ENCODE measurements at places on chromosomes 13 and 19.

GRCh38 chr19:34244611-34245299, 9.6 kb upstream of the GARRE1 start:
- DNase-seq, result no peak

DNA sequence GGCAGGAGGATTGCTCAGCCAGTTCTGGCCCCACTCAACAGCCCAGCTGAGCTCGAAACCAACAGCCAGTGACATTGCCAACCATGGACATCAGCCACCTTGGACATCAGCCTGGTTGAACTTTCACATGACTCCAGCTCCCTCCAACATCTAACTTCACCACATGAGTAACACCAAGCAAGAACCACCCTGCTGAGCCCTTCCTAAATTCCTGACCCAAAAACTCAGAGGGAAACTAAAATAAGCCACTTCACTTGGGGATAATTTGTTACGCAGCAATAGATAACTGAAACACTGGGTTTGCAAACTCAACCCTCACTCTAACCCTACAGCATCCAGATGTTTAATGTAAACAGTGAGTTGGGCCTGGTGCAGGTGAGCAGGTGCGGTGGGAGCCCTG, 10.7 kb upstream of the LRFN3 start:
- no peak for DNase-seq

DNA sequence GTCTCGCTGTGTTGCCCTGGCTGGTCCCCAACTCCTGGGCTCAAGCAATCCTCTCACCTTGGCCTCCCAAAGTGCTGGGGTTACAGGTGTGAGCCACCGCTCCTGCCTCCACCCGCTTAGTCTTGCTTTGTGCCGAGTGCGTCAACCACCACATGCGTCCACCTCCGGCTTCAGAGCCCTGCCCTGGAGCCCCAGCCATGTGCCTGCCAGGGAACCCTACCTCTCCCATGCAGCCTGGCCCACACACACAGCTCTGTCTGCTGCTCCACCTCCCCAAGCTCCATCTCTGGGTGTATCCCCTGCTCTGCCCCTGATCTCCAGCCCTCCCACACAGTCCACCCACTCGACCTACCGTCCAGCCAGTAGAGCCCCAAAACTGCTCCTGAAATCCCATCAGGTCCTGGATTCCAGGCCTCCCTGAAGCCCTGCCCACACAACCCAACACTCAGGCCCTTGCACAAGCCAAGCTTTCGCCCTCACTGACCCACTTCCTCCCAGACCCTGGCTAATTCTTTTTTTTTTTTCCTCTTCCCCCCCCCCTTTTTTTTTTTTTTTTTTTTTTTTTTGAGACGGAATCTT, 9.6 kb downstream of the CYP2F1 start:
- no peak for DNase-seq

- DNase-seq, result no peak
These were observed 6.3 kb downstream of the SYDE1 start for GRCh38 chr19:15113245-15114152.

DNA sequence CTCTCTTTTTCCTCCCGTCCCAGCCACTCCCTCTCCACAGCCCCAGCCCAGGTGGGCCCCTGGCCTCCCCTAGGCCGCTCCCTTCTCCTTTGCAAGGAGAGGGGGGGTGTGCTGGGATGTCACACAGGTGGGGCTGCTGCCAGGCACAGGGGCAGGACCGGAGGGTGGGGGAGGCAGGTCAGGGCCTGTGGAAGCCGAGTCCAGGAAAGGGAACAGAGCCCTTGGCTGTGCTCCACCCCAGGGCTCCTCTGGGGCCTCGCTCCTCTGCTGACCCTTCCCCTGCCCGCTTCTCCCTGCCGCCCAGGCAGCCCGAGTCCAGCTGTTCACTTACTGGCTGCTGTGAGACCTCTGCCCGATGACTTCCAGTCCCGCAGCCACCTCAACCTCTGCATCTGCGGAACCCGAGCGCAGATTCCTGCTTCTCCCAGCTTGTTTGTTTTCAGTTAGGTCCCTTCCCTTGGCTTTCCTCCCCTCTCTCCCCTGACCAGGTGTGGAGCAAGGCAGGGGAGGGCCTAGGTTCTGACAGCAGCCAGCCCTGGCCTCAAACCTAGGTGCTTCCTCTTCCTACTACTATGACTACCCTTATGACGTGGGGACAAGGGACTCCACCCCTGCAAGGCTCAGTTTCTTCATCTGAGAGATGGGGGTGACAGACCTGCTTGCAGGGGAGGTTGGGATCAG, 850 bp upstream of the KLK11 start:
- DNase-seq, result no peak

DNA sequence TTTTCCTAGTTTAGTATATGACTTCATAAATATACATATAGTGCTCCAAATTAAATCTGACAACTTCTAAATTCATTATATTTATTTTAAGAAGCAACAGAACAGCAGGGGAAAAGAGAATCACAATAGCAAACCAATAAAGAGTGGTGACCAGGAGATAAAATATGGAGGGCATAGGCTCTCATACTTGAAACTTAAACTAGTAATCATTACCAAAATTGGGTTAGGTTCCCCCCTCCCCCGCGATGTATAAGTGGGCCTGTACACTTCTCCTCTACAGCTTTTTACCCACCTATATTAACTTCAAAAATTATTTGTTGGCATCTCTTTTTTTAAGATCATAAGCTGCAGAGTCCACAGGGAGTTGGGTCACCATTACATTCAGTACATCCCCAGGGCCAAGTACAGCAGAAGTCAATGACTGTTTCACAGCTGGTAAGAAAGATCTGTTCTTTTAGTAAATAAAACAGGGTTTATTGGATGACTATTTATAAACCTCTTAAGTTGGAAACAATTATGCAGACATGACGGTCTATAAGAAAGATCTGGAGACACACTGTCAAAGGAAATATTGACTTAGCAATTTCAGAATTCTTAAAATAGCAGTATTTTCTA, 29.4 kb downstream of the KLF12 start:
- no peak for DNase-seq

DNA sequence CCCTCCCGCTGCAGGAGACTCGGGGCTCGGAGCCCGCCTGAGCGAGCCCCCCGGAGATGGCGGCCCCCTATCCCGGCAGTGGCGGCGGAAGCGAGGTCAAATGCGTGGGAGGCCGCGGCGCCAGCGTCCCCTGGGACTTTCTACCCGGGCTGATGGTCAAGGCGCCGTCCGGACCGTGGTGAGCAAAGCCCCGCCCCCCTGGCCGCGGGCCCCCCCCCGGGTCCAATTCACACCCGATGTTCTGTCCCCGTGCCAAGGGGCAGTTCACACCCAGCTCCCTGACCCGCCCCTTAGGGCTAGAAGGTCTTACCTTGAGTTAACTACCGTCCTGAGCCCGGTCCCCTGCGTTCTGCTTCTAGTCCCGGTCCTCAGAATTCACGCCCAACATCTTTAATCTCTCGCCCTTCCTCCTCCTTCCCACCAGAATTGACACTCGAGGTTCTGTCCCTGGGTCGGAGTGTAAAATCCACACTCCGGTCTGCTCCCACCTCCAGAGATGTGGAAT, 1.4 kb downstream of the NPAS1 start:
- DNase-seq, result no peak

DNA sequence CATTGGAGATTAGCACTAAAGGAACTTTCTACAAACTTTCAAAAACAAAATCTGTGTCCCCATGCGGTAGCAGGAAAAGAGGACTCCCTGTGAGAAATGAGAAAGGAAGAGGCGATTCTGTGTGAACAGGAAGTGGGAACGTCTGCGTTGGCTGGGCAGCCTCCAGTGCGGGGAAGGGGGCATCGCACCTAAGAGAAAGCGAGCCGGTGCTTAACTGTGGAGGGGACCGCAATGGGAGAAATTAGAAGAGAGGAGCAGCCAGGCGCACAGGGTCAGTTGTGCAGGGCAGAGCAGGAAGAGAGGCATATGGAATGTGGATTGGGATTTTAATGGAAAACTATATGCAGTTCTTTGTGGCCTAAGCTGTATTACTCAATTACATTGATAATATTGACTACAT, 77.4 kb upstream of the DOCK9 start:
- DNase-seq, result peak; percentile 17

- DNase-seq, result peak; percentile 18
These were observed 3.1 kb downstream of the NCAN start for GRCh38 chr19:19214892-19215291.

GRCh38 chr19:35316560-35316959, 12.4 kb upstream of the CD22 start:
- DNase-seq, result no peak

- DNase-seq, result peak; percentile 7
These were observed at the start of gene DACH1 for GRCh38 chr13:71867131-71867814. TSS of gene DACH1 (minus strand) at chr13:71867204.

DNA sequence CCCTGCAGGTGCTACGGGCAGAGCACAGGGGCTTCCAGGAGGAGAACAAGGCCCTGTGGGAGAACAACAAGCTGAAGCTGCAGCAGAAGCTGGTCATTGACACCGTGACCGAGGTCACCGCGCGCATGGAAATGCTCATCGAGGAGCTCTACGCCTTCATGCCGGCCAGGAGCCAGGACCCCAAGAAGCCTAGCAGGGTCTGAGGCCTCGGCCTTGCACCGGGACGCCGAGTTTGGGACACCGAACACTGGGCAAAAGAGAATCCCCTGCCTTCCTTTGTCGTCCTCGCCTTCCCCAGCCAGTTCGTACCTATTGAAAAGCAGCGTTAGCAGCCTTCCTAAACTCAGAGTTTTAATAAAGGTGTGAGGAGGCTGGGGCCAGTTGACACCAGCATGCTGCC, 12.1 kb downstream of the CBY2 start:
- no peak for DNase-seq

- DNase-seq, result peak; percentile 78
These were observed 62.1 kb downstream of the KLF2 start for GRCh38 chr19:16386619-16387240.

DNA sequence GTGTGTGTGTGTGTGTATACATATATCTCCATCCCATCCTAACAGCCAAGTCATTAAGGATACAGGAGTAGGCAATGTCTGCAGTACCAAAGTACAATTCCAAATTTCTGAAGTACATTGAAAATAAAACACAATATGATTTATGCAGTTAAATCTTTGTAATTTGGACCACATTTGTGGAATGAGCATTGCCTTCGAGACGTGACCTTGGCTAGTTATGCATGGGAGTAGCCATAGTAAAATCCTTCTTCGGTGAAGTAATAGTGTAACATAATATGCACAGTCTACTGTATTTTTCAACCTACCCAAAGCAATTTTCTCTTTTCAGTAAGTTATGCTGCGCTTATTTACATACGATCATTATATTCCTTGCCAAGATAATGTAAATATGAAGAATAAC, 665.7 kb upstream of the GPC6 start:
- DNase-seq, result no peak

- DNase-seq, result no peak
These were observed 4.1 kb downstream of the MICOS13 start for GRCh38 chr19:5676105-5676771.

- DNase-seq, result no peak
These were observed 4.9 kb upstream of the ACP4 start for GRCh38 chr19:50785329-50785728.

DNA sequence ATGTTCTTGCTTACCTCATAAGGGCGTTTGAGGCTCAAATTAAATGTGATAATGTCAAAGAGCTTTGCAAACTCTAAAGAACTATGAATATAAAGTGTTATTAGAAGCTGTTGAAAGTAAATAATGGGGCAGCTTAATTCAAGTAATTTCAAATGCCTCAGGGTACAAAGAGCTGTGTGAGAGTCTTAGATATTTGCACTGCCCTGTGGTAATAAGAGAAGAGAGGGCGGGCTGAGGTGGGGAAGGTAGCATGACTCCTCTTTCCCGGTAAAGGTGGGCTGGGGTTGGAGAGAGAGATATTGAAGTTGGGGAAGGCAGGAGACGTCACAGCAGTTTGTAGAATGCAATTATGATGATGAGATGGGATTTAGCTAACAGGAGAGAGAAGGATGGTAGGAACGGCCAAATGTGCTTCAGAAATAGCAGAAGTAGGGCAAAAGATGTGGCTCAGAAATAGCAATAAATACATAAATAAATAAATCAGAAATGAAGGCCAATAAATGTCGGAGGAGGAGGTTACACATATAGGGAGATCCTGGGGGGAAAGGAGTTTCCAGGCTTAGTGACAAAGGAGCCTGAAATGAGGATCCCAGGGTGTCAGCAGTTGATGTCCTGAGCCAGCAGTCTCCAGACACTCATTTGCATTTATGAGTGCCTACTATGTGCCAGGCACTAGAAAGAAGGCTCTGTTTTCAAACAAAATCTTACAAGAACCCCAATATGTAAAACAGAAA, 35.7 kb upstream of the RCBTB2 start:
- DNase-seq, result no peak

DNA sequence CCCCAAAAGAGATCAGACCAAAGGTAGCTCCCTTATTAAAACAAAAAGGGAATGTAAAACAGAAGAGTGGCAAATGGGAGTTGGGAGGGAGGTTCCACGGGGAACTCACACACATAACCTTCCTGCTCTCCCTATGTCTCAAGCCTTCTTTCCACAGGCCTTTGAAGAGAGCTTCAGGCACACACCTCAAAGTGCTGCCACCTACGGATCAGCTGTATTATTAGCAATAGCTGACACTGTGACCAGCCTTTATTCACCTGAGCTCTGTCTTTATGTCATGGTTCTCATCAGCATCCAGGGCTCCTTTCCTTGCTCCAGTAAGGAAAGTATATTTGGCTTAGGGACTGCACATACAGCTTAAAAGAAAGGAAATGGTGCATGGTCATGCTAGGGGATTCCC, 11.3 kb downstream of the ZNF571 start:
- DNase-seq, result no peak

- DNase-seq, result no peak
These were observed 193.6 kb upstream of the TSC22D1 start for GRCh38 chr13:44769686-44770085.

- DNase-seq, result no peak
These were observed 22.5 kb downstream of the OBI1 start for GRCh38 chr13:78636495-78636894.

GRCh38 chr19:57587529-57587928, 3.6 kb downstream of the ZIK1 start:
- DNase-seq, result no peak

- DNase-seq, result no peak
These were observed 123.1 kb downstream of the CDK8 start for GRCh38 chr13:26377038-26377437.

GRCh38 chr13:23985839-23986238, 88.5 kb upstream of the C1QTNF9B start:
- no peak for DNase-seq

GRCh38 chr13:20706661-20707060, 3.2 kb downstream of the IL17D start:
- no peak for DNase-seq

- DNase-seq, result peak; percentile 55
These were observed 330.8 kb downstream of the DLEU7 start for GRCh38 chr13:50512474-50513299.

- no peak for DNase-seq
These were observed 8.2 kb downstream of the BCKDHA start for GRCh38 chr19:41405776-41406175.

DNA sequence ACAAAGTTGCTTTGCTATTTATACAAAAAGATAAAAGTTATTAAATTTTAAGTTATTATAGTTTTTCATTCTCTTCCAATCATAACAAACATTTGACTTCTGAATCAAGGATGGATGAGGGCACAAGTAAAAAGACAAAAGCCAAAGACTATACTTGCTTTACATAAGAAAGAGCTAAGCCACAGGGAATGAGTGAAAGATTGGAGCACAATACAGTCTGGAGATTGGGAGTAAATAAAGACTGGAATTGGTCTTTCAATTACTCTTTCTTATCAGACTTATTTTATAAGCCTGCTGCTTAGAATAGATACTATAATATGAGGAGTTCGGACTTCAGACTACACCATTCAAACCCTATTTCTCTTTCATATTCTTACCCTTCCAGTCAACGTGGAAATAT, 1874.1 kb upstream of the PRR20A start:
- no peak for DNase-seq

Measured in CD4-positive, alpha-beta T cell treated with Interleukin-10 for 1 hour (primary cell).